ENCODE measurements at places on chromosomes 7 and 10. TPM values are rescaled to one million over a fixed set of nuclear protein-coding genes. Genes with fewer than 3 reads are reported as not detected.

DNA sequence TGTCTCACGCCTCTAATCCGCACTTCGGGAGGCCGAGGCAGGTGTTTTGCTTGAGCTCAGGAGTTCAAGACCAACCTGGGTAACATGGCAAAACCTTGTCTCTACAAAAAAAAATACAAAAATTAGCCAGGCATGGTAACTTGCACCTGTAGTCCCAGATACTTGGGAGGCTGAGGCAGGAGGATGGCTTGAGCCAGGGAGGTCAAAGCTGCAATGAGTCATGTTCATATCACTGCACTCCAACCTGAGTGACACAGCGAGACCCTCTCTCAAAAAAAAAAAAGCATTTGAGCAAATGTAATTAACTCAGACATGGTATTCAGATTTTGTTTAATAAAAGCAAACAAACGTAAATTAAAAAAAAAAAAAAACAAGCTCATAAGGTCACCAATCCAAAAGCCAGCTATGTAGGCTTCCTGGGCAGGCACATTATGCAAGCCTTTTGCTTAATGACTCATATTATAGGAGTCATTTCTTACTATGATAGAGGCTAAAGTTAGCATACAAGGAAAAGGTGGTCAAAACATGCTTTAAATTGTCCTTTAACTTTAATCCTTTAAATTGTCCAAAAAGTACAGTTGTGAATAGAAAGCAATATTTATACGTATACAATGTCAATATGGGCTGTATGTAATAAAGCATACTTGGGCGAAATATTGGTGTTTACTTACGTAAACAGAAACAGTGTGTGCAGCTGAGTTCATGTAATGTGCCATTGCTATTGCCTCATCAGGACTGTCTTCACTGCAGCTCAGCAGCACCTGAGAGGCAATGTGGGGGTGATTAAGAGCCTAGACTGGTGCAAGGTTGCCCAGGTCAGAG lies 13.0 kb downstream of the AKR1D1 start:
- no peak overlapping the region for H3K27ac ChIP-seq
- no peak for DNase-seq
- peaks cover 4% of the 10 kb centered on the region for H3K27me3 ChIP-seq

DNA sequence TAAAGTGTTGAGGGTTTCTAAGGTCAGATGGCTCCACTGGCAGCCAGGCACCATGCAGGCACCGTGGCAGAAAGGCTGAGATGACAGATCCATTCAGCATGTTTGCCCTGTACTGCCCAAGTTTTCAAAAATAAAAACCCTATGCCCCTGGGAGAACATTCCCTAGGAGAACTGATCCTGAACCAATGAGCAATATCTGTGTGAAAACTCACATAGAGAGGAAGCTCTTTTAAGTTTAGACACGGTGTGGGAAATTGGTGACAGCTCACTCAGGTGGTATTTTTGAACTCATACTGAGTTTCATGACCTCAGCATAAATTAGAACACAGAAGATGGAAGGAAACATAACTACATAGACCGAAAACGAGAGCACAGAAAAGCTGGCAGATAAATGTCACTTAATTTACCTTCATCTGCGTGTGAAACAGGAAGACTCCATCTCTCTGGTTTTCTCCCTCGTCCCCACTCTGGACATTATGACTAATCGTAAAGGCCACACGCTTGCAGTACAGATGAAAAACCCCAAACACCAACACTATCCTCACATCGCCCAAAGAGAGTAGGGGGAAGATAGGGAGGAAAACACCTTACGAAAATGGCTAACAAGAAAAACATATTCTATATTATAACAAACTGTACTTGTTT lies 127.8 kb downstream of the ICA1 start:
- H3K36me3 ChIP-seq, result no peaks in the 10 kb centered on the region
- H3K4me1 ChIP-seq, result peaks cover 47% of the 10 kb centered on the region
- peak overlapping the region; percentile 92 for H3K27ac ChIP-seq
- H3K4me3 ChIP-seq, result peak overlapping the region; percentile 48
- peak; percentile 16 for DNase-seq

DNA sequence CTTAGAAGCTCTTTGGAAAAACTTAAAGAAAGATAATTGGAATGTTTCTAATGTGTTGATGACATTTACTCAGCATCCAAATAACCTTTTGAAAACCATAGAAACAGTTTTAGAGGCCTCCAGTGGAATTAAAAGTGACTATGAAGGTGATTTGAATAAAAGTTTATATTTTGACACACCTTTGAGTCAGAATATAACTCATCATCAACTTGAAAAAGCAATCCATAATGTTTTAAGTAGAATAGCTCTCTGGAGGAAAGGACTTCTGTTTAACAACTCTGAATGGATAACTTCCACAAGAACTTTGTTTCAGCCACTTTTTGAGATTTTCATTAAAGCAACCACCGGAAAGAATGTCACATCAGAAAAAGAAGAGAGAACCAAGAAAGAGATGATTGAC lies 108.2 kb downstream of the ABCA13 start:
- no peak for DNase-seq
- H3K27ac ChIP-seq, result no peak overlapping the region
- no peak overlapping the region for H3K4me3 ChIP-seq
- H3K4me1 ChIP-seq, result no peaks in the 10 kb centered on the region
- H3K36me3 ChIP-seq, result no peaks in the 10 kb centered on the region
- H3K27me3 ChIP-seq, result no peaks in the 10 kb centered on the region

DNA sequence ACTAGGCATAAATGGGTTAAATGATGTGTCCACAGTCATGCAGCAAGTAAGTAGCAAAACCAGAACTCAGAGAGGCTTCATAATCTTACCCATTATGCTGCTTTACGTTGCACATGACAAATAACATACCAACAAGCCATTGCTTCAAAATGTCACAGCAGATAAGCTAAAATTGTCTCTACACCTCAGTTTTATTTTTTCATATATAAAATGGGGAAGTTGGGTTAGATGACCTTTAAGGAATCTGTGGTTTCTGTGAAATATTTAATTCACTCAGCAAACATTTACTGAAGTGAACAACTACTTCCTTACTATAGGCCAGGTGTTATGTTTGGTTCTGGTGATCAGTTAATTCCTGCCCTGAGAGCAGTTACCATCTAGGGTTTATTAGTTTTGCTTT lies 2.2 kb upstream of the ASCC1 start:
- H3K4me1 ChIP-seq, result peaks cover 68% of the 10 kb centered on the region
- peak overlapping the region; percentile 83 for H3K4me3 ChIP-seq
- H3K27ac ChIP-seq, result peak overlapping the region; percentile 91
- DNase-seq, result no peak
- no peaks in the 10 kb centered on the region for H3K27me3 ChIP-seq
- H3K36me3 ChIP-seq, result peaks cover 6% of the 10 kb centered on the region

DNA sequence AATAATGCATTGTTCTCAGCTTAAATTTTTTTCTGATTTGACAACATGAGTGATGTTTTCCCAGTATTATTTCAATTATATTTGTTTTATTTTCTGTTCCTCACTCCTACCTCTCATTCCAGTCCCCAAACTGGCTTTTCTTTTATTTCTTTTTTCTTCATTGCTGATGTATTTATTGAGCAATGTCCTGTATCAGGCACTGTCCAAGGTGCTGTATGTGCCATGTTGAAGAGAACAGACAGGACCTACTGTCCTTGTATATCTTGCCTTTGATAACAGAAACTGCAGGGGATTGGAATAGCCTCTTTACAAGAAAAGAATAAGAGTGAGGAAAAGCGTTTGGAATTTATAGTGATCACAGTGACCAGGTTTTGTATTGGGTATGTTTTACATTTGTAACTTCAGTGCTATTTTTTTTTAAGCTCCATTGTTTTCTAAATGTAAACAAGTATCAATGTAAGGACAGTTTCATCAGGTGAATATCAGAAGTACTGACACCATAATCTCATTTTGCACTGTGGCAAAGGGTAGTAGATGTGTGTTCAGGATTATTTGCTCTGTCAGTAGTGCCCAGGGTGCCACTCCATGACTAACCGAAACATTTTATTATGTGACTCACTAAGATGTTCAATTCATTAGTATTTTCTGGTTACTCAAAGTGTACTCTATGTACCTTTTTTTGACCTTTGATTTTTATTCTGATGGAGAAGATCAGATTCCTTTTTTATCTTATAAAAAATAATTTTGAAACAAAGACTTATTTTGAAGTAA lies 15.6 kb upstream of the CLDN12 start:
- H3K4me1 ChIP-seq, result no peaks in the 10 kb centered on the region
- H3K27me3 ChIP-seq, result no peaks in the 10 kb centered on the region
- peaks cover 54% of the 10 kb centered on the region for H3K36me3 ChIP-seq
- H3K27ac ChIP-seq, result no peak overlapping the region

GRCh38 chr10:79424221-79425073 lies 21.0 kb downstream of the ZCCHC24 start:
- H3K4me1 ChIP-seq, result peaks cover 2% of the 10 kb centered on the region
- H3K4me3 ChIP-seq, result no peak overlapping the region
- H3K27me3 ChIP-seq, result no peaks in the 10 kb centered on the region
- peak; percentile 56 for DNase-seq
- no peak overlapping the region for H3K27ac ChIP-seq

DNA sequence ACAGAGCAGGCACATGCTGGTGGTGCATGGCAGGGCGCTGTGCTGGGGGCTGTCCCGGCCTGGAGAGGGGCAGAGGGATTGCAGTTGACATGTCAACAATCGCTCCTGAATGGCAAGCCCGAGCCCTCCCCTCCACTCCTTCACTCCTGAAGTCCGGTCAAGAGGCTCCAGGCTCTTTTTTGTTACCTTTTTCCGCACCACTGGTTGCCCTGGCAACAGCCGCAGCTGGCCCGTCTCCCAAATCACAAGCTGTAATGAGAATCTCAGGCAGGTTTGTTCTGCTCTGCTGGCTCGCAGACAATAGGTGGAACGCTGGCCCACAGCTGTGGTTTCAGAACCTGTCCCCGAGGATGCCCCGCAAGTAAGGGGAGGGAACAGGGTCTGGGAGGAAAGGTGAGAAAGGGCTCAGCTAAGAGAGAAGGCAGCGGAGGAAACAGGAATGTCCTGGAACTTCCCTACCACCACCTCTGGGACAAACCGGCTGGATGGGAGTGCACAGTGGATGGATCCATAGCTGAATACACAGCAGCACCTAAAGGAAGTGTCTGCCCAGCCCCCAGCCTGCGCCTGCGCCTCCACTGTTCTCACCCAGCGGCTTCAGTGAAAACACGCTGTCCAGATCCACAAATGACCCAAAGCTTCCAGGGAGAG lies 58.9 kb downstream of the CALML3 start:
- no peak overlapping the region for H3K4me3 ChIP-seq
- H3K36me3 ChIP-seq, result no peaks in the 10 kb centered on the region
- no peak overlapping the region for H3K27ac ChIP-seq
- peaks cover 21% of the 10 kb centered on the region for H3K4me1 ChIP-seq

DNA sequence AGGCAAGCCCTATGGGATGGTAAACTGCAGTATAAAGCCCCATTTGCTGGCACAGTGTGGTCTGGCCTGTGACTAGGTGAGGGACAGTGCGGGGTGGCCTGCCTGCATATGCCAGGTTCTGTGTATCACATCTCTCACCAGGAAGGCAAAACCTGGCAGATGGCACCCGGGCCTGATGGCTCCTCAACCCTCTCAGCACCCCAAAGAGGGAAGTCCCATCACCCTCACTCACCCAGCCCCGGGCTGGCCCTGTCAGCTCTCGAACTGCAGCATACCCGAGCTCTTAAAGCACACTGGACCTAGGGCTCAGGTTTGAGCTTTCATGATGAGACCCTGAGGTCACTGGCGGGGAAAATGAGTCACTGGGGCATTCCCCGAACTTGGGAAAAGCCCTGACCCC lies 130.5 kb downstream of the LHPP start:
- DNase-seq, result no peak
- no peak overlapping the region for H3K4me3 ChIP-seq
- peaks cover 2% of the 10 kb centered on the region for H3K4me1 ChIP-seq

DNA sequence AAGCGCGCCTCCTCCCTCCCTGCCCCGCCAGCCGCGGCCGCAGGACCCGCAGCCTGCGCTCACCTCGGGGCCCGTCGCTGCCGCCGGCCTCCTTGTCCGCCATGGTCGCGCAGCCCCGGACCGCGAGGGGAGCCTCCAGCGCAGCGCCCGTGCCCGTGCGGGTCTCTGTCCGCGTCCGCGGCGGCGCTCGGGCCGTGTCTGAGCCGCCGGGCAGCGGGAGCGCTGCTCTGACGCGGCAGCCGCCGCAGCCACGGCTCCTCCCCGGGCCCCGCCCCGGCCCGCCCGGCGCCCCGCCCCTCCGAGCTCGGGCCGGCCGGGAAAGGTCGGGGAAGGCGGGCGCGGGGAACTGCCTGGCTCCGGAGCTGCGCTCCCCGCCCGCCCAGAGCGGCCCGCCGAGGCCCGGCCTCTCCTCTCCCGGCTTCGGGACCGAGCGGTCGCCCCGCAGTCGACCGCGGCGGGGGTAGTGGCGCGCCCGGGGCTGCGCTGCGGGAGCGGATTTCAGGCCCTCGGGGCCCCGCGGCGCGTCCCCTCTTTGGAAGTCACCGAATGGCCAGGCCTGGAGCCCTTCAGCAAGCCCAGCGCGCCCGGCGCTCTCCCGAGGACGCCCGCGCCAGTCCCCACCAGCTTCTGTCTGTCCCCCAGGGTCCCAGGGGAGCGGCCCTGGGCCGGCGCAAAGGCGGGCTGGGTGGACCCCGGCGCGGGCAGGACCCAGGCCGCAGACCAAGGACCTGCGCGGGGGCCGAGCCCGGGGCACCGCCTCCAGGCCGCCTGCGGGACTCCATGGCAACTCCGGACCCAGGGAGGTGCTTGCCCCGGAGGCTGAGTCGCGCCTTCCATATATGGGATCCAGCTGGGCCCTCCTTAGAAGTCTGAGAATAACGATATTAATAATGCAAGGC lies at the start of gene HSPA12A:
HSPA12A (minus strand) TSS at position 200 of the 899 bp plus-strand sequence; CDS start at position 103, 97 bp downstream.
- peak; percentile 23 for DNase-seq
- no peaks in the 10 kb centered on the region for H3K36me3 ChIP-seq
- peak within 1 kb of the TSS; percentile 56 for H3K4me3 ChIP-seq
- H3K27me3 ChIP-seq, result peaks cover 80% of the 10 kb centered on the region

DNA sequence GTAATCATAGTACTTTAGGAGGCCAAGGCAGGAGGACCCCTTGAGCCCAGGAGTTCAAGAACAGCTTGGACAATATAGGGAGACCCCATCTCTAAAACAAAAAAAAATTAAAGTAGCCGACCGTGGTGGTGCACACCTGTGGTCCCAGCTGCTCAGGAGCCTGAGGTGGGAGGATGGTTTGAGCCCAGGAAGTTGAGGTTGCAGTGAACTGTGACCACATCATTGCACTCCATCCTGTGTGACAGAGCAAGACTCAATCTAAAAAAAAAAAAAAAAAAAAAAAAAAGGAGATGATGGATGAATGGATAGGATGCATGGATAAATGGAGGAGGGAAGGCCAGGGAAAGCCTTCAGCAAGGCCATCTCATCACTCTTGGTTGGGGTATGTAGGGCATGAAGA lies 33.4 kb upstream of the BMPR1A start:
- H3K27ac ChIP-seq, result no peak overlapping the region
- no peak for DNase-seq
- peaks cover 2% of the 10 kb centered on the region for H3K27me3 ChIP-seq
- peaks cover 7% of the 10 kb centered on the region for H3K4me1 ChIP-seq
- H3K36me3 ChIP-seq, result peaks cover 2% of the 10 kb centered on the region

GRCh38 chr7:29156907-29157452 lies 10.6 kb upstream of the CPVL start:
- H3K4me1 ChIP-seq, result peaks cover 10% of the 10 kb centered on the region
- H3K36me3 ChIP-seq, result no peaks in the 10 kb centered on the region
- H3K27ac ChIP-seq, result no peak overlapping the region
- DNase-seq, result no peak
- peaks cover 14% of the 10 kb centered on the region for H3K27me3 ChIP-seq

Gene ANK3
- total RNA-seq, result 1.6 TPM

Gene AKAP9
- total RNA-seq, result 90.3 TPM

Gene NEURL1
- 1.2 TPM for total RNA-seq

Gene STEAP1B
- total RNA-seq, result not detected

Gene ARMC3
- not detected for total RNA-seq

Gene TBX20
- total RNA-seq, result not detected

Gene HOXA3
- not detected for total RNA-seq

Gene SPDYE11
- not detected for total RNA-seq

Gene AGR3
- not detected for total RNA-seq

Gene PLXDC2
- total RNA-seq, result 0.44 TPM

Data from naive thymus-derived CD8-positive, alpha-beta T cell (primary cell).